ENCODE measurements at places on chromosomes 1 and 21.

GRCh38 chr1:9476790-9477463 lies 62.3 kb upstream of the SLC25A33 start:
- DNase-seq = no peak

GRCh38 chr1:164787834-164788231 lies 228.8 kb downstream of the PBX1 start:
- DNase-seq = no peak

- no peak for DNase-seq
Measured at GRCh38 chr1:224289396-224289795, 40.6 kb downstream of the NVL start.

- no peak for DNase-seq
Measured at GRCh38 chr1:10726355-10726754, 70.1 kb downstream of the CASZ1 start.

DNA sequence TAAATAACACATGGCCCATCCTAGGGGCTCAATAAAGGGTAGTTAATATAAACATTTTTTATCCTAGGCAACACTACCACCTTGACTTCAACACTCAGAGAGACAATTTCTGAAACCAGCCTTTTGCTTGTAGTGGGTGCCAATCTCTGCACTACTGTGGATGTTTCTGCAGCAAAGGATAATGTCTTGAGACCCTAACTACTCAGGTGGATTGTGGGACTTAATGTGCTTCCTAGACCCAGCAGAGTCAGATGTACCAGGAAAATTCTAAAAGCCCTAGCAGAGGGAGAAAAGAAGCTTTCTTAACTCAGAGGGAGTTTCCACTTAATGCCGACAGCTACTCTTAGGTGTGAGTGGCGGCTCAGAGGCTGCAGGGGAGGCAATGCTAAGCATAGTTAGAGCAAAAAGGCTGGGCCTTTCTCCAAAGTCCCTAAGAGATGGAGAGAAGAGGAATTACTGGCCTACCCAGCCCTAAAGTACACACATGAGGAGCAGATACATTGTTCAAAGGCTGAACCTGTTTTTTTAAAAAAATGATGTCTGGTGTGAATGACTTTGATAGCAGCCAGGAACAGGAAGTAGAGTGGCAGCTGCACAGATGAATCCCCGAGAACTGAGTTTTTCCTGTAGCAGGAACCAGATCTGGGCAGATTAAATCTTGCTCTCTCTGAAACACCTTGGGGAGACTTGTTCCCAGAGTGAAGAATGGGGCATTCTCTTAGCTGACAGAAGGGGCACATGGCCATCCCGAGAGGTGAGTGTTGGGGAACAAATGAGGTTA lies 33.5 kb upstream of the ABCD3 start:
- DNase-seq = no peak

DNA sequence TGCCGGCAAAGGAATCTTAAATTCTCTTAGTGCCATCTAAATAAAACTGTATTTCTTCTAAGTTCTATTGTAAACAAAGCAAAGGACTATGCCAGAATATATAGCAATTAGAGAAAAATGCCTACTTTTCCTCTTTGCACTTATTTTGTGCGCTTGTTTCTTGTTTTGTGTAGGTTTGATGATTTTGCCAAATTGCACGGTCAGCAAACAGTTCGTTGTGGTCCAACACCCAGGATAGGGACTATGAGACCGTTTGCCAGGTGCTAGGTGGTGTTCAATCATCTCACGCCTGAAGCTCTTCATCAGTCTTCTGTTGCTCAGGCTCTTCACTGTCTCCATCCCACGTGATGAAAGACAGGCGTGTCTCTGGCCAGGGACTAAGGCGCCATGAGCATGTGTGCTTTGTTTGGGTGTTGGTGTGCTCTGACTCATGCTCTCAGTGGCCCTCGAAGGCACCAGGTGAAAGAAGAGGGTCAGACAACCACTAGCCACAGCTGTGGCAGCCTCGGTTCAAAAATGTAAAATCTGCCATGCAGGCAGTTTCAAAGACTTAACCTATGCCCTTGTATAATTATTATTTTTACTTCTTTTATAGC lies 36.9 kb upstream of the KCNE1 start:
- no peak for DNase-seq

GRCh38 chr1:2543543-2544092 lies 12.6 kb upstream of the TNFRSF14 start:
- no peak for DNase-seq

- DNase-seq = no peak
Measured at GRCh38 chr1:53559391-53559815, 100.2 kb downstream of the DMRTB1 start.

DNA sequence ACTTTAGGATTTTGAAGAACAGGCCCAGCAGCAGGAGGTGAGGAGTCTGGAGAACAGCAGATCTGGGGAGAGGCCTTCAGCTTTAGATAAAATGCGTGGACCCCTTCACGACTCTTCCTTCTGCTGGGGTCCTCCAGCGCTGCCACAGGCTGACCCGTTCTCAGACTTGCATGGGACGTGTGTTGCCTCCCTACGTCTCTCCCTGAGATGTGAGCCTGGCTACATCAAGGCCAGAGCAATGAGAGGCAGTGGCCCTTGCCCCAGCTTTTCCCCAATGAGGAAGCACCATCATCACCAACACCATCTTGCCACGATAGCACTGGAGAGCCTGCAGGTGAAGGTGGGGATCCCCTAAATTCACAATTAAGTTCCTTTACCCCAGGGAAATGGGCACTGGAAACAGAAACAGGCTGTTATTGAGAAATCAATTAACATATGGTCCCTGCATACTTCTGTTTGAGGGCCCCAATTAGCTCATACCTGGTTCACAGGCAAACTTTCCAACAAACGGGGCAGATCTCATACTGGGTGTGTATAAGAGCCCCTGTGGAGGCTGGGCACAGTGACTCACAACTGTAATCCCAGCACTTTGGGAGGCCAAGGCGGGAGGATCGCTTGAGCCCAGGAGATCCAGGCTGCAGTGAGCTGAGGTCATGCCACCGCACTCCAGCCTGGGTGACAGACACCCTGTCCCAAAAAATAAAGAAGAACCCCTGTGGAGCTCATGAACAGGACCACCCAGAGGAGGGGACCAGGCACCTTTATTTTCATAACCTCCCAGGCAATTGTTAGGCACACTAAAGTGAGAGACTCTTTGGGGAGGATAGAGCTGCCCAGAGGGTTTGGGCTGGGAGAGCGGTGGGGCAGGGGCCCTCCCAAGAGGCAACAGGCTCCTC lies 12.1 kb upstream of the ADAMTSL4 start:
- no peak for DNase-seq

DNA sequence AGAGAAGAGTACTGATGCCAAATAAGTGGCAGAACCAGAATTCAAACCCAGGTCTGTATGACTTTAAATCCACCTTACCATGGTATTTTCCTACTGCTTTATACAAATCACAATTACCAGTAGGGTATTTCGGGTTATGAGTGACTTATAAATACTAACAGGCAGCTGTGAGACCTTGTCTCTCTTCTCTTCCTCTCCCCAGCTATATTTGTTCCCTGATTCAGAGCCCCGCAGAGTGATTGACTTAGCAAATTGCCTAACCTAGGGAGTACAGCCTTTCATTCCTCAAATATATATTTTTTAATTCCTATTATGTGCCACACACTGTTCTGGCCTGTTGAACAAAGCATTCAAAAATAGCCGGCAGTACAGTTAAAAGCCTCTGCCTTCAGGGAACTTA lies 168.0 kb downstream of the CLEC20A start:
- no peak for DNase-seq

DNA sequence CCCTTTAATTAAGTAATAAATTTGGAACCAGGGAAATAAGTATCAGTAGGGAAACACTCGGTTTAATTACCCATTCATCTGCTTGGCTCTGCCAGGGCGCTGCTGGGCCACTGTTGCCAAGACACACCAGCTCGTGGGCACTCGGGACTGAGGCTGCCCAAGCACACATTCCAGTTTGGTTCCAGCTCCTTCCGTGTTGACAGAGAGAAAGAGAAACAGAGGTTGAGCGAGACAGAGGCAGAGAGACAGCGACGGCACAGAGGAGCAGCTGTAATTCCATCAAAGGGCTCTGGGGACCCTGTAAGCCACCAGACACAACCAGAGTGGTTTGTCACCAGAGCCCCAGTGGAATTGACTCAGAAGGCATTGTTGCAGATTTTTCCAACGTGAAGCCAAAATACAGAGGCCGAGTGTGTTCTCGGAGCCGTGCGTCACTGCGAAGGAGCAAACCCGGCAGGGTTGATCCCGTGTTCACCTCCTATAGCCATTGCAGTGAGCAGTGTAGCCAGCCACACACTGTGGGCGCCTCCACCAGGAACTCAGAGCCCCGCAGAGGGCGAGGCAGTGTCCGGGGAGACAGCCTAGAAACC lies 33.5 kb downstream of the SYF2 start:
- DNase-seq = no peak

GRCh38 chr1:201896951-201897391 lies 8.3 kb downstream of the SHISA4 start:
- DNase-seq = peak; percentile 76

DNA sequence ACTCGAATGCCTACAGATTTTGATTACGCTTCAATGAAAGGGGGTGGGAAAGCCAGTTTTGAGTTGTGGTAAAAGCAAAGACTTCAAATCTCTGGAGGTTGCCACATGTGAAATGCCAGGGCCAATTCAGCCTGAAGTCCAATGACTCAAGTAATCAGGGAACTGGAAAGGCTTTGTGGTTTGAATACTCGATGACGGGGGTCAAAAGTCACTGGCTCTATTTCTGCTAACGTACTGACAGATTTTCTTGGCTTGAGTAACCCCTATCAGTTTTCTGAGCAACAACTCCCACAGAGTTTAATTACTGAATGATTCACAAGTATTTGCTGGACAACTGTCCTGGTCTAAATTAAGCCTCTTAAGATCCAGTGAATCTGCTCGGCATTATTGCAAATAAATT lies 152.2 kb downstream of the SIPA1L2 start:
- DNase-seq = peak; percentile 64

- DNase-seq = no peak
Measured at GRCh38 chr1:170310014-170310405, 164.3 kb downstream of the NTMT2 start.

GRCh38 chr1:217673387-217673786 lies 42.2 kb downstream of the SPATA17 start:
- DNase-seq = no peak

- no peak for DNase-seq
Measured at GRCh38 chr1:241396747-241397681, 40.0 kb upstream of the RGS7 start.

DNA sequence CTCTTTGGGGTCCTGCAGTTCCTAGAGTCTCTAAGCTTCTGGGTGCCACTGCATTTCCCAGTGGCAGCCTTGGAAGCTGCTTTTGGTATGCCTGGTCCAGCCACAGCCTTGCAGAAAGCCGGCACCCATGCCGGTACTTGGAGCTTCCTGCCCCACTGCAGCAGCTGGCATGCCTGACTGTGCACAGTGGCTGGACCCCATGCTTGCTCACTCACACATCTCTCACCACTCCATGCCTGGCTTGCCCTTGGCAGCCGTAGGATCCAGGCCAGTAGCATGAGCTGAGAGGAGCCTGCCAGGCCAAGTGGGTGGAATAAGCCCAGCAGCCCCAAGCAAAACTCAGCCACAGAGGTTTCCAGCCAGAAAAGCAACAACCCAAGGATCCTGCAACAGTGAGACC lies 20.3 kb upstream of the FNBP1L start:
- no peak for DNase-seq

- DNase-seq = no peak
Measured at GRCh38 chr1:225691377-225691776, 38.5 kb upstream of the ENAH start.

Data from AG08396 (cell line).